ENCODE measurements at places on chromosomes 6 and 20.

DNA sequence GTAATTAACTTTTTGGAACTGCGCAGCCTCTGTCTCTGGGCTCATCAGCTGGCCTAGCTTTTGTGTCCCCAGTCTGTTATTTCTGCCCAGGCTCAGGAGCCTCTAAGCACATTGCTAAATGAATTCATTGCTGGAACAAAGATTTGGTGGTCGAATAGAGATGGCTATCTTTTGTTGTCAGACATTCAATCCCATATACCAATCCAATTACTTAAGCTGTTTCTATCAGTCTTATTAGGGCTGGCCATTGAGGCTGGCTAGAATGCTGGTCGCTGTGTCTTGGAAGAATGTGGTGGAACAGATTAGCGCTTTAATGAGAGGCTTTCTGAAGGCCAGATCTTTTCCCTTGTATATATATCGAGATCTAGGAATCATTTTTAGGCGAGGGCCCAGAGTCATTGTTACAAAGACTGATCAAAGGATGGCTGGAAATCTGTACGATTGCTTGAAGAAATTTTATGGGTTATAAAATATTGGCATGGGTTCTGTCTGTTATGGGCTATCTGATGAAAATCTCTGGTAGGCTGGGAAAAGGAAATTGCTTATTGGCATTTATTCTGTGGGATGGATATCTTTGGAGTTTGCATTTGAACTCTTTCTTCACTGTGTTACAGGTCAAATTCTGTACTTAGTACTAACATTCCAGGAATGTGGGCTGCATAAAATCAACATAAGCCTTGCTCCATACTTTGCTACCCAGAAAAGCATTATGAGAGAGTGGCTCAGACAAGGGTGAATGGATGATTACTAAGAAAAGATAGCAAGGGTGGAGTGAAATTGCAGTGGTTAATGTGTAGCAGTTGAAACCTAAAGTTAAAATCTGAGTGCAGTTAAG is 34.8 kb upstream of the JAG1 start:
- no peak for DNase-seq

- DNase-seq, result no peak
These were observed 20.5 kb downstream of the BCAS4 start for GRCh38 chr20:50815162-50815989.

DNA sequence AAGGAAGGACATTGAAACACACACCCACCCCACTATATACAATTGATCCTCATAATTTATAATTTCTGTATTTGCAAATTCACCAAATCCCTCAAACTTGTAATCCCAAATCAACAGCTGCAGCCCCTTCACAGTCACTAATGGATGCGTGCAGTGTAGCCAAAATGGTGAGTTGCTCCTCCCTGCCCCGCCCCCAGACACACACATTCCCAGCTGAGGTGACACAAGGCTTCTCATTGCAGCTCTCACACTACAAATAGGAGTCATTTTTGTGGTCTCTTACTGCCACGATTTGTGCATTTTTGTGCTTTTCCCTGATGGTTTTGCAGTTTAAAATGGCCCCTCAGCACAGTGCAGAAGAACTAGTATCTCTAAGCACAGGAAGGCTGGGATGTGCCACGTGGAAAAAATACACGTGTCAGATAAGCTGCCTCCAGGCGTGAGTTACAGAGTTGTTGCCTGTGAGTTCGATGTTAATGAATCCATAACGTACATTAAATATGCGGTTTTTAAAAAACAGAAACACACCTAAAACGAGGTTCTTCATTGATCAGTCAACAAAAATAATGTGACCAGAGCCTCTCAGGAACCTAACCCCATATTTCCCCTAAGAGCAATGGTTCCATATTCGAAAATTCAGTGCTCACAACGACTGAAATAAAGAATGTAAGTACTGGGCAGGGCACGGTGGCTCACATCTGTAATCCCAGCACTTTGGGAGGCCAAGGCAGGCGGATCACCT is 8.2 kb downstream of the ATP9A start:
- DNase-seq, result no peak

DNA sequence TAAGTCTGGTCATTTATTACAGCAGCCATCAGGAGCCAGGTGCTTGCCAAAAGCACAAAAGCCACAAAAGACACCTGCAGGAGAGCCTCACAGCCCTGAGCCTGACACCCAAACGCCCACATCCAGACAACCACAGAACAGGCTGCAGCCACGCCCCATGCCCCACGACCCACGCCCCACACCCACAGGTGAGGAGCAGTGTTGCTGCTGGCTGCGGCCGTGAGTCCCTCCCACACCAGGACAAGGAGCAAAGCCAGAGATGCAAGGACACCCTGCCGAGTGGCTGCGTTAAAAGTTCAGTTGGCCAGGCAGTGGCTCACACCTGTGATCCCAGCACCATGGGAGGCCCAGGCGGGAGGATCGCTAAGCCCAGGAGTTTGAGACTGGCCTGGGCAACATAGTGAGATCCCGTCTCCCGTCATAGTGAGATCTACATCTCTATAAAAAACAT is 43.0 kb downstream of the SLC2A4RG start:
- no peak for DNase-seq

GRCh38 chr6:151675746-151676459 is 131.6 kb upstream of the ESR1 start:
- DNase-seq, result no peak

GRCh38 chr6:21110684-21111083 is 482.9 kb upstream of the SOX4 start:
- DNase-seq, result no peak

DNA sequence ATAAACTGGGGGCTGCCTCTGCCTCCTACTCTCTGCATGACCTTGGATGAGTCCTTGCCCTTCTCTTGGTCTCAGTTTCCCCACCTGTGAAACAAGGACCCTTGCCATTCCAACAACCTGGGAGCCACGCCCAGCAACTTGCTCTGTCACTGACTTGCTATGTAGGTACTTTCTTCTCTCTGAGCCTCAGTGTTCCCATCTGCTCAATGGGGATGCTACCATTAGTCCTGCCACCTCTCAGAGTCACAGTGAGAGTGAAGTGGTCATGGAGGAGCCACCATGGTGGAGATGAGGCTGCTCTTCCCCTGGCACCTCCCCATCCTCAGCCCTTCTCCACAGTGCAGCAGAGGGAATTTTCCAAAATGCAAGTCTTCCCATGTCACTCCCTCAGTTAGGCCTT is 70.6 kb downstream of the CDH22 start:
- DNase-seq, result no peak
